ENCODE measurements at places on chromosomes 2 and 18. TPM values are rescaled to one million over a fixed set of nuclear protein-coding genes. Genes with fewer than 3 reads are reported as not detected.

Gene SLC9A4
- polyA plus RNA-seq: not detected

Gene BUB1
- polyA plus RNA-seq: 1.3 TPM

Gene UBR3
- 6.8 TPM for polyA plus RNA-seq

Gene NEU2
- polyA plus RNA-seq: not detected

Gene IL36RN
- polyA plus RNA-seq: not detected

Gene SKA1
- polyA plus RNA-seq: 0.26 TPM

GRCh38 chr2:215527736-215528135, 91.9 kb upstream of the FN1 start:
- DNase-seq: no peak

DNA sequence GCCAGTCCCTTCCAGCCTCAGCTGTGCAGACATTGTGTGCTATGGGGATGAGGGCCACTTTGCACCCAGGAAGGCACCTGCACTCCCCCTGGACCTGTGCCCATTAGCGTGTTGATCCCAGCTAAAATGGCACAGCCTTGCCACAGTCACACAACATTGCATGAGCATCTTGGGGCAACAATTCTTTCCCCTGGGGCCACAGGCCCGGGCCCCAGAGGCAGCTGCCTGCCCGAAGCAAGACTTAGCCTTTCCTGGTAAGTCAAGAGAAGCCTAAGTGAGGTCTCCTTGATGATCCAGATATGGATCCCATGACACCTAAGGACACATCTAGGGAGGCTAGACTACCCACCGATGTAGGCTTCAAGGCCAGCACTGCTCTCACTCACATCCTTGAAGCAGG, 202.1 kb downstream of the BCL11A start:
- no peak for DNase-seq

GRCh38 chr2:25349397-25349796, 7.7 kb upstream of the DNMT3A start:
- no peak for DNase-seq

DNA sequence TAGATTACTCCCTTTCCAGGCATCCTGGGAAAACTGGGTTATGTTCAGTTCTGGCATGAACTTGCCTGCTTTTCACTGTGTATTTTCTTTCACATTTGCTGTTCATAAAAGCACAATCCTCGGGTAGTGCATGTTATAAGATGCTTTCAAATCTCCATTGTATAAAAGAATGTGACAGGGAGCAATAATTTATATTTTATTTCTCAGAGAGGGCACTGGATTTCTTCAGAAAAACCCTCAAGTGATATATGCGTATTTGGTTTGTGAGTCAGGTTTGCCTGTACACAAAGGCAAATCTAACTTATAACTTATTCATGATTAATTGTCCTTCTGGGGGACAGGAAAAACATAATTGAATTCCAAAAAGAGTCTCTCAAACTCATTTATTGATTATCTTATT, 440.7 kb upstream of the MMADHC start:
- DNase-seq: no peak

GRCh38 chr2:158973116-158973956, 4.9 kb downstream of the TANC1 start:
- DNase-seq: no peak

DNA sequence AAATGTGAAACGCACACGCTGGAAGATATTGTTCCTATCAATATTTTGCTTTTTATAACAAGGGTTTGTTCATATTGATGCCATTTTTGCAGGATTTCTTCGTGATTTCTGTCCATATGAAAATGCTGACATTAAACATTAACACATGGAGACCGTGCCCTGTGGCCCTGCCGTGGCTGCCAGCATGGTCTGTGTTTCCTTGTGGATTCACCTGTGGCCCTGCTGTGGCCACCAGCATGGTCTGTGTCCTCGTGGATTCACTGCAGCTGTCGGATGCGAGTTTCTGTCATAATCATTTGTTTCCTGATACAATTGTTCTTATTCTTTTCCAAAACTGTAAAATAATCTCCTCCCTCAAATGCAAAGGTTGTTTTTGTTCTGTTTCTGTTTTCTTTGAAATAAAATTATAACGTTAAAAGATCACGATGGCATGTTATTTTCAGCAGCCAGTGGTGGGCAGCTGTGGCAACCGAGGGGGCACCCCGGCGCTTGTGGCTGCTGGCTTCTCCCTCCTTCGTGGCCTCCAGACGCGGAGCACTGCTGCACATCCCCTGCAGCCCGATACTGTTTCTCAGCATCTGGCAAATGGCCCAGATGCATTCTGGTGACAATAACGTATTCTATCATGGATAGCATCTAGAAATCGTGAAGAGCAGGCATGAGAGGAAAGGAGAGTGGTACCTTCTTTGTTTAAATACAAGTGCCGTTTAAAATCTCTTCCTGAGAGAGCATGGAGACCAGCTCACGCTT, 143.5 kb downstream of the PTGR3 start:
- no peak for DNase-seq

DNA sequence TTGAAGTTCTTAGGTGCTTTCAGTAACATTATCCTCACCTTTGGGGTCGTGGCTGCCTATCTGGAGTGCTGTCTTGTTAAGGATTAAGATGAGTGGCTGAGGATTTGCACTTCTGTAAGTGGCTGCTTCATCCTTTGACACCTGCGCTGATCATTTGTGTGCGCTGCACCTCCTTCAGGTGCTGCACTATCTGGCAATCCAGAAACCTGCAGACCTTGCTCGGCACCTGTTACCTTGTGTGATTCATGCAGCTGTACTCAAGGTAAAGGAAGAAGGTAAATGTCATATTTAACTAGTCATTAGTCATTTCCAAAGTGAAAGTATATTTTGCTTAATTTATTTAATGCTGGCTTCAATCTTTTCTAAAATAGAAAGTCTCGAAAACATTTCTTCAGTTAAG, 110.3 kb downstream of the RAB3GAP1 start:
- DNase-seq: no peak

DNA sequence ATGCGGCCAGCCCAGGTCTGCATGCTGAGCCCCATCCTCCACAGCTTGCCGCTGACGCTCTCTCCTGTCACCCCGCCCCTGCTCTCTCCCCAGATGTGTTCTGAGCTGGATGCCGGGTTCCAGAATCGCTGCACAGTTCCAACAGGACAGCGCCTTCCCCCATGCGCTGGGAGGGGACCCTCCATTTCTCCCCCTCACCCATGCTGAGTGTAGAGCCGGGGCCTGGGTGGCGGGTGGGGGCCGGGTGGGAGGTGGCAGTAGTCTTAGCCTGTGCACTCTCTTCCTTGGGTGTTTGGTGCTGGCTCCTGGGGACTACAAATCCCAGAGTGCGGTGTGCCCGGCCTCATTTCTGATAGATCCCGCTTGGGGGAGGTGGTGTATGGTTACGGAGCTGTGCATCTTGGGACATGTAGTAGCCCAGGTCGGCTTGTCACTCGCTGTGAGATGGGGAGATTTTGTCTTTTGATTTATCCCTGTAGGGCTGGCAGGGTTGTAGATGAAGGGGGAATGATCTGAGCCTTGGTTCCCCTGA, 6.8 kb downstream of the DNAJB2 start:
- DNase-seq: no peak

DNA sequence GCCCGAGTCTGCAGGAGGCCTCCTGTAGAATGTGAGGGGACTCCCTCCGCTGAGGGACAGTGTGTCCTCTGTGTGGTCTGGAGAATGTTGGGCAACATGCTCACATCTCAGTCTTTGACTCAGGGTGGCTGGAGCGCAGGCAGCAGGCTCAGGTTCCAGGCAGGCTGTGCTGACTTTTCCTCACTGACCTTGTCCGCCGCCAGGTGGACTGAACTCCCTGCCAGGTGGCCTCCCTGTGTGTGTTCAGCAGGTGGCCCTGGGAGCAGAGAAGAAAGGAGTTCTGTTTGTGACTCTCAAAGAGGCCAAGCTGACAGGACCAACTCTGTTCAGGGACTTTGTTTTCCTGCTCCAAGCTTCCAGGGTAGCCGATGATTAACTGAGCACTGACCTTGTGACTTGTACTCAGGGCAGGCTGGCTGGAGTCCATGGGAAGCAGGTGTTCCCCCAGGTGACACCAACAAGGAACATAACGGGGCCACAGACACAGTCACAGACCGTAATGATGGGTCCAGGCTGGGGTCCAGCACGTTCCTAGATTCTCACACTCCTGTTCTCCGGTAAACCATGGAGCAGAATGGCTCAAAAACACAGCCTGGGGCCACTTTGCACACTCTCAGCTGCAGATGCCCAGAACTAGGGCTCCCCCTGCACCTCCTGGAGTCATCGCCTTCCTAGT, 439.8 kb downstream of the RNF144A start:
- no peak for DNase-seq
